Small intestine (tissue), 16 donors: ENCODE measurements at places on chromosomes 5 and 9.
A peak's percentile ranks its signal among the peaks of the same experiment; 100 is the strongest.

- DNase-seq = peak; percentile 7
These were observed 142.9 kb downstream of the DMAC1 start for GRCh38 chr9:7656636-7657035.

GRCh38 chr5:127031147-127031862 is 947 bp upstream of the MARCHF3 start:
- DNase-seq = no peak

- DNase-seq = no peak
These were observed 28.5 kb downstream of the AMBP start for GRCh38 chr9:114049441-114050225.

GRCh38 chr5:92409134-92409533 is 1026.0 kb upstream of the ARRDC3 start:
- DNase-seq = no peak

GRCh38 chr5:158368686-158369085 is 509.7 kb upstream of the CLINT1 start:
- DNase-seq = no peak

- no peak for DNase-seq
These were observed 455.8 kb upstream of the PTGER4 start for GRCh38 chr5:40223884-40224402.

- DNase-seq = no peak
These were observed 25.9 kb downstream of the CSNK1G3 start for GRCh38 chr5:123537845-123538244.

DNA sequence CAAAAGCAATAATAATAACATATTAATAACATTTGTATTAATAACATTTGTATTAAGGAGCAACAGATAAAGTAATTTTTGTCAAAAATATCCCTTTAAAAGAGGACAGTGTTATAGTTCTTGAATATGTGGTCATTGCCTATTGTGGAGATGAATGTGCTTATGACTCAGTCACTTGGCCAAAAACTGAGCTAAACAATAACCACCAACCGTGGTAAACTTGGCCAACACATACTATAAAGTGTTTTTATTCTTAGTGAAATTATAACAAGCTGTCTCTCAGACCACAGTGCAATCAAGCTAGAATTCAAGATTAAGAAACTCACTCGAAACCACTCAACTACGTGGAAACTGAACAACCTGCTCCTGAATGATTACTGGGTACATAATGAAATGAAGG is 159.2 kb upstream of the PLPPR1 start:
- no peak for DNase-seq

DNA sequence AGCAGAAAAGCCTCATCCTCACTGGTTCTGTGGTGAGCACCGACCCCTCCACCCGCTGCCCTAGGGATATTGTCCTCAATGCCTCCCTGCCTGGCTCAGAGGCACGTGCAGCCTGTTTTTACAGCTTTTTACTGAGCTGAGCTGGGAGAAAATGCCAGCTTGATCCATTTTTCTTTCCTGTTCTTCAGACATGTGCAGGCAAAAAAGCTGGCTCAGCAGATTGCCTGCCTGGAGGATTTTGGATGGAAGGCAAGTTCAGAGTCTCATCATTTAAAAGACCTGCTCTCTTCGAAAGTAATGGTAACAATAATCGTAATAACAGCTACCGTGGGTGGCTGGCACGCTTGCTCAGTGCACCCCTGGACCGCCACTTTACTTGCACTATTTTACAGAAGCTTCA is 135.0 kb upstream of the SMIM23 start:
- DNase-seq = no peak

- DNase-seq = no peak
These were observed 24.8 kb upstream of the ANKRD33B start for GRCh38 chr5:10538789-10539686.

DNA sequence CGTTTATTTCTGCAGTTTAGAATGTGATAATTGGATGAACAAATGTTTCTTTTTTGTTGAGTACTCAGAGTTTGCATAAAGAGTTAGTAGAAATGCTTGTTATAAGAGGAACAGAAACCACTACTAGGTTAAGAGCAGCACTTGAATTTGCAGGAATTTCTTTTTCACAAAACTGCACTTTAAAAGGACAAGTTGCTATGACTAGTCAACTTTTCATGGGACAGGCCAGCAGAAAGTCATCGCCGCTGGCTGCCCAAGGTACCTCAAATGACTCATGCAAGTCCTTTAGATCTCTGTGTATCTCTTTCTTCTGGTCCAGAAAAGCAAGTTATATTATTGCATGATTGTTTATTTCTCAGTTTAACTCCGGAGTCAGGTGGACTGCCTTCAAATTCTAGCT is 97.3 kb upstream of the HMHB1 start:
- no peak for DNase-seq

DNA sequence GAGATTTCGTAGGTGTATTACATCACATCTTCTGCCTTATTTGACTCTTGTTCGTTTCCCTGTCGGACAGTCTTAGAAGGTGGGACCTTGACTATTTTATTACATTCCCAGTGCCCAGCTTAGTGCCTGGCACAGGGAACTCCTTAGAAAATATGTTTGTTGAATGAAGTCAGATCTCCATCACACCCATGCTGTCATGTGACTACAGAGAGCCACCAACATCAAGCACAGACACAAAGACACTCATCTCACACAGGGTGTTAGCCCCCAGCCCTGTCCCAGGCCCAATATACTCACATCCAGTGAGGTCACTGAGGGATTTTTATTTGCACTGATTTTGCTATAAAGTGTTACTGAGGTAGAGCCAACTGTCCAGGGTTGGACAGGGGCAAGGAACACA is 692 bp upstream of the SRA1 start:
- no peak for DNase-seq

DNA sequence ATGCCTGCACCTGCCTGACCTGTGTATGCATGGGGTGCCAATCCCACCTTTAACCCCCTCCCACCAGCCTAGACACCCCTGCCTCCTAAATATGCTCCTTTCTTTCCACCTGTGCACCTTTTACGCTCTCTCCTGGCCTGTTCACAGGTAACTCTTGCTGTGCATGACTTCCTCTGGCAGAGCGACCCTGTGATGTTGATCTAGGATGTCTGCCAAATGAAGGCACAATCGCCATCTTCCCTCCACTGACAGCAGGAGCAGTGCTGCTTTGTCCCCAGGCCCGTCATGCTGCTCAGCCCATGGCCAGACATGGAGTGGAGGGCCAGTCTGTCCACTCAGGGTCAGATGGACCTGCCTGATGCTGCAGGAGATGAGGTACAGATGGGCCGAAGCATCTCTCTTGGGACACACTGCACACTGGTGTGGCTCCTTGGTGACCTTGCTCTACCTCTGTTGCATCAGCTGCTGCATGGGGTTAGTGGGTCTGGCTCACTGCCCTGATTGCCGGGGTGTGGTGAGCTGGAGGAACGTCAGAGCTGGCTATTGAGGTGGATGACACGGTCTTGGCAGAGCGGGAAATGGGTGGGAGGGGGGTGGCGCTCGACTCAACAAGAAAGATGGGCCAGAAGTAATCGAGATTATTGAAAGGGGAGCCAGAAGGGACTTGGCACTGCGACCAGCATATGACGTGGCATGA is 101.7 kb upstream of the PITX1 start:
- peak; percentile 85 for DNase-seq

DNA sequence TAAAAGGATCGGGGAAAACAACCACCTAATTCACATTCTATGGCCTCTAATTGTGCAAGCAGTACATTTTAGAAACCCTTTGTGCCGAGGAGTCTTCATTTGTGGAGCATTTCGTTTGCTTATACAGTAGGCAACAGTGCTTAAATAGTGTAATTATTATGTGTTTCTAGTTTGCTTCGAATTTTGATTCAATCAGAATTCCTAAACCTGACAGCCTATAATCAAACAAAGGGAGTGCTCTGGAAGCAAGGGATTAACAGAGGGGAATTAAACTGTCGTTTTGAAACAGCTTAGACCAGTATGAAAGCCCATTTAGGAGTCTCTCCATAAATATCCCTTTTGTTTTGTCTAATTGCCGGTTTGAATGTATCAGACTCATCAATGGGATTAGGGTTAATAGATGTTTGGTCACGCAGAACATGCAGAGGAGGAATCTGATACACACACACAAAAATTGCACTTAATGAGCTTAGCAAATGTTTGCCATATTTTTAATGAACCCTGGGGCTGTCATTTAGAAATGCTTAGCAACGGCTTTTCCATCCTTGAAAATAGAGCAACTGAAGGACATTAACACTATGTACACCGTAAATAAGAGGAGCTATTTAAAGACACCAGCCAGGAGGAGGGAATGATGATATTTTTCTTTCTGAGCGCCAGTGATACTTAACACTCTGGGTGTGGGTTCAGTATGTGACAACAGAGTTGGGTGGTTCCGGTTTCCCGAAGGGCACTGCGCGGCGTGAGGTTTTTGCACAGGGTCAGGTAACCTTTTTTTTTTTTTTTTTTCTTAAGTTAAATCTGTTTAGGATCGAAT is 404.7 kb downstream of the TLE4 start:
- no peak for DNase-seq
